ENCODE measurements at places on chromosomes 13 and 19.

DNA sequence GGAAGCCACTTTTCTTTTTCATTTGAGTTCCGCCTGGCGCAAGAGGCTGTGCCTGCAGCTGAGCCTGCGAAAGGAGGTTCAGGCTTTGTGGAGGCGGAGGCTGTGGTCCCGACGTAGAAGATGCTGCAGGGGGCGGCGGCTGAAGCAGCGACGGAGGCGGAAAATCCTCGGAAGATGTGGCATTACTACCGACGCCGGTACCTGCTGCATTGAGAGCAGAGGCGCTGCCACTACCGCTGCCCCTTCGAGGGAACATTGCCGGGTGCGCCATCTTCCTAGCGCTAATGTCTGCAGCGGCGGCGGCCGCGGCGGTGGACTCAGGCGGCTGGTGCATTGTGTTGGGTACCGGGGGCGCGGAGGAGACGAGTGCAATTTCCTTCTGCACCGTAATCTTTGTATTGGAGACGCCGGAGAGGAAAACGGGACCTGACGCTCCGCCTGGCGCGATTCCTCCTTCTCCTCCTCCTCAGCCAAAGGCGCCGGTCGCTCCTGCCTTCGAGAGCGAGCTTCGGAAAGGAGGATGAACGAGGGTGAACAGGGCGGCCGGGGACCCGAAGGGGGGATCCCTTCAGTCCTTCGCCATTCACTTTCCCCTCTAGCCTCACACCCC, at the start of gene TSC22D1:
TSC22D1 (minus strand) TSS at position 590 of the 610 bp plus-strand sequence; CDS start at position 334, 256 bp downstream.
- DNase-seq, result peak; percentile 69

- DNase-seq, result peak; percentile 78
These were observed 275.0 kb upstream of the DACH1 start for GRCh38 chr13:72141855-72142519.

- no peak for DNase-seq
These were observed 945 bp upstream of the CPAMD8 start for GRCh38 chr19:17027535-17027975.

- DNase-seq, result no peak
These were observed 270.6 kb downstream of the GPC5 start for GRCh38 chr13:91668866-91669495.

GRCh38 chr13:76991796-76992547, at the start of gene CLN5:
Gene CLN5 (plus strand): TSS chr13:76992081. CDS start chr13:76992099, 18 bp downstream.
- peak; percentile 95 for DNase-seq

GRCh38 chr19:17947815-17948513, 15.1 kb downstream of the CCDC124 start:
- peak; percentile 98 for DNase-seq

GRCh38 chr13:73401769-73402168, 343.0 kb downstream of the KLF5 start:
- DNase-seq, result no peak

GRCh38 chr13:77544758-77545338, 9.3 kb downstream of the SCEL start:
- no peak for DNase-seq

- no peak for DNase-seq
These were observed 96.8 kb downstream of the RGCC start for GRCh38 chr13:41554180-41554579.

- no peak for DNase-seq
These were observed 37.5 kb downstream of the RAB20 start for GRCh38 chr13:110523838-110524540.

DNA sequence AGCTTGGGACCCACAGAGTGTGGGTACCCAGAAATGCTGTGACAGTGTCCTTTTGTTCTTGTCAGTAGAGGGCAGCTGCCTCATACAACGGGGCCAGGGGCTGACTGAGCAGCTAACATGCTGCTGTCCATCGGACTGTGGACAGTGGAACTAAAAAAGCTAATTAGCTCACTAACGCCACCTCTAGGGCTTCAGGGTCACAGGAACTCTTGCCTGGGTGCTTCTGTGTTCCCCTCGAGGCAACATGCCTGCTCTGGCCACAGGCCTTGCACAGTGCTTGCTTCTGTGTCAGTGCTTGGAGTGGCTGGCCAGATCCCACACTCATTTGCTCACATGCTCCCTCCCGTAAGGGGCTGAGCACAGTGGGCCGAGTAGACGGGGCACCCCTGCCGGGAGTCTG, 377.0 kb downstream of the OLFM4 start:
- no peak for DNase-seq

DNA sequence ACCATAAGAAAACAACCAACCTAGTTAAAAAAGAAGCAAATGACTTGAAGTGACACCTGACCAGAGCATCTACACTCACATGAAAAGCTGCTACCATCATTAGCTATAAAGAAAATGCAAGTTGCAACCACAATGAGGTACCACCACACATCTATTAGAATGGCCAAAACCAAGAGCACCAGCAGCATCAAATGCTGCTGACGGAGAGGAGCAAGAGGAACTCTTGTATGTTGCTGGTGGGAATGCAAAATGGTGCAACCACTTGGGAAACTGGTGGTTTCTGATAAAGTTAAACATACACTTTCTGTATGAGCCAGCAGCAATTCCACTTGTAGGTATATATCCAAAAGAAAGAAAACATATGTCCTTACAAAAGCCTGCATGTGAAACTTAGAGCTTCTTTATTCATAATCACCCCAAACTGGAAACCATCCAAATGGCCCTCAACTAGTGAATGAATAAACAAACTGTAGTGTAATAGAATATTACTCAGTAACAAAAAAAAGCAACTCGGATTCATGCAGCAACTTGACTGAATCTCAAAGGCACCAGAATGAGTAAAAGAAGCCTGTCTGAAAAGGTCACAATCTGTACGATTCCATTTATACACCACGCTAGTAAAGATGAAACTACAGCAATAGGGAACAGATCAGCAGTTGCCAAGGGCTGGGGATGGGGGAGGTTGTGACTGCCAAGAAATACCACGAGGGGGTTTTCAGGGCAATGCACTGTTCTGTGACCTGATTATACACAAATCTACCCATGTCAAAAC, 60.9 kb upstream of the RANBP3 start:
- no peak for DNase-seq

- DNase-seq, result no peak
These were observed 49.9 kb downstream of the EDNRB start for GRCh38 chr13:77868717-77869116.

- DNase-seq, result no peak
These were observed 778.8 kb upstream of the SLITRK5 start for GRCh38 chr13:86892330-86892729.

- DNase-seq, result no peak
These were observed 1.5 kb downstream of the ARID3A start for GRCh38 chr19:927351-927779.

GRCh38 chr13:113489171-113489548, 1.4 kb downstream of the DCUN1D2 start:
- no peak for DNase-seq
